ENCODE measurements at places on chromosomes 2 and 18. TPM values are rescaled to one million over a fixed set of nuclear protein-coding genes. Genes with fewer than 3 reads are reported as not detected.

Gene ALLC
- total RNA-seq = not detected

GRCh38 chr18:9755615-9756014 is 47.5 kb downstream of the RAB31 start:
- no peak overlapping the region for H3K27ac ChIP-seq
- no peak overlapping the region for H3K4me3 ChIP-seq
- no peaks in the 10 kb centered on the region for H3K27me3 ChIP-seq
- no peaks in the 10 kb centered on the region for H3K36me3 ChIP-seq

Gene CHRND
- total RNA-seq = not detected

DNA sequence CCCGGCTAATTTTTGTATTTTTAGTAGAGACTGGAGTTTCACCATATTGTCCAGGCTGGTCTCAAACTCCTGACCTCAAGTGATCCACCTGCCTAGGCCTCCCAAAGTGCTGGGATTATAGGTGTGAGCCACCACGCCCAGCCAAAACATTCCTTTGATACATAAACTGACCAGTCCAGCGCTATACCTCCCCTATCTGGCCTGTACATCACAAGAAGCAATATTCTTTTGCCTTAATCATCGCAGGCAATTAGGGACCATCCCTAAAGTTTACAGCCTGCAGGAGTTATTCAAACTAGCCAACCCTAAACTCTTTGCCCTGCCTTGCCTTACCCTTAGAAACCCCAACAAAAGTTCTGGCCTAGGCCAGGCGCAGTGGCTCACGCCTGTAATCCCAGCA is 6.8 kb upstream of the PPM1G start:
- H3K4me3 ChIP-seq = no peak overlapping the region
- no peak overlapping the region for H3K27ac ChIP-seq
- H3K27me3 ChIP-seq = no peaks in the 10 kb centered on the region

- no peaks in the 10 kb centered on the region for H3K4me1 ChIP-seq
- no peak overlapping the region for H3K4me3 ChIP-seq
- no peak for DNase-seq
- H3K27me3 ChIP-seq = no peaks in the 10 kb centered on the region
Observed at GRCh38 chr2:232653441-232653840, 20.0 kb downstream of the EFHD1 start.

DNA sequence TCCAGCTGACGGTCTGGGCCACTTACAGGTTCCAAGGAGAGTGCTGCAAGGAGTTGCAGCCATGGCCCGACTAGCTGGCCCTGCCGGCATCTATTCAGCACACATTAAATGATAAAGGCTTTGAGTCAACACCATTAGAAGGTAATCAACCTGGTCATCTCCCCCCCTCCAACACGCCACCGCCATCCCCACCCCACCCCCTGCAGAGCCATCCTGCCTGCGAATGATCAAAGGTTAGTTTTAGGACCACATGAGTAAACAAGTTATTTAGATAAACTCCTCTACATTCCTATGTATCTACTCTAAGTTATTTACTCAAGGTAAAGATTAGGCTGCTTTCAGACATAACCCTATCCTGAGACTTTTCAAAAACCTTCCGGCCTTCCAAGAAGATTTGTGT is 349.3 kb upstream of the SLC39A10 start:
- no peaks in the 10 kb centered on the region for H3K36me3 ChIP-seq
- DNase-seq = no peak
- no peaks in the 10 kb centered on the region for H3K27me3 ChIP-seq
- H3K4me3 ChIP-seq = no peak overlapping the region
- H3K27ac ChIP-seq = no peak overlapping the region

- H3K36me3 ChIP-seq = no peaks in the 10 kb centered on the region
- H3K27ac ChIP-seq = no peak overlapping the region
- no peaks in the 10 kb centered on the region for H3K27me3 ChIP-seq
- peak; percentile 66 for DNase-seq
Observed at GRCh38 chr18:44679914-44680272, 795 bp upstream of the SETBP1 start.

Gene IL36A
- total RNA-seq = not detected

DNA sequence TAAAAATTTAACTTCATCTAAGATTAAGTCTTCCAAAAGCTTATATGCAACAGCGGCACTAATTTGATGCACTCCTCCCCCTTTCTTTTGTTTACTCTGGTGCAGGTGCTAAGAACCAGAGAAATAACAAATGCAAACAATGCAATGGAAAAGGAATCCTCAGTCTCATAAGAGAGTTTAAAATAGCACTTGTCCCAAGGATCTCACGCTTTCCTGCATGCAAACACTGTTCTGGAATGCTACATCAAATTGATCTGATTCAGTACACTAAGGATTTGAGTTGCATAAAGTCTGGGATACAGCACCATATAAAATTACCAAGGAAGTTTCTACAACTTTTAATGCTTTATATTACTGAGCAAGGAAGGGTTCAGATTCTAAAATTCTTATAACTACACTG is 50.5 kb downstream of the SEPTIN10 start:
- H3K27ac ChIP-seq = no peak overlapping the region
- no peaks in the 10 kb centered on the region for H3K27me3 ChIP-seq
- no peaks in the 10 kb centered on the region for H3K4me1 ChIP-seq
- peaks cover 2% of the 10 kb centered on the region for H3K36me3 ChIP-seq

Gene SLC4A5
- under 0.01 TPM for total RNA-seq

DNA sequence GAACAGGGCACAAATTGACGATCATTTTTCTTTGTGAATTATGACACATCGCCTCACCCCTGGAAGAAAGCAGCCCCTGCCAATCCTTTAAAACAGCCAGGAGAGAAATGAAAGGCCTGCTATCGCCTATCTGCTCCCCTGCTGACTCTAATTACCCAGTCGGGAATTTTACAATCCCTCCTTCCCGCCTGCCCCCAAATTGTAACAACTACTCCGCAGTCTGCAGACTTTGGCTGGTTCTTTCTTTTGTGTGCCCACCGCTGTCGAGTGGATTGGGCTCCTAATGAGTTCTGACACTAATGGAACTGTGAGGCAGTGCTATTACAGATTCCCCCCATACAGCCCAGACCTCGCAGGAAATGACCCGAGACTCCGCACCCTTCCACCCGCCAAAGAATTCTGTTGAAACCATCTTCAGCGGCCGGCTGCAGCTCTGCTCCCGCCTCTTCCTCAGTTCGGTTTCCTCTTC is 281.2 kb upstream of the PARD3B start:
- no peak overlapping the region for H3K27ac ChIP-seq
- H3K27me3 ChIP-seq = peaks cover 4% of the 10 kb centered on the region
- no peak overlapping the region for H3K4me3 ChIP-seq
- DNase-seq = no peak
- H3K4me1 ChIP-seq = no peaks in the 10 kb centered on the region
- H3K36me3 ChIP-seq = no peaks in the 10 kb centered on the region

DNA sequence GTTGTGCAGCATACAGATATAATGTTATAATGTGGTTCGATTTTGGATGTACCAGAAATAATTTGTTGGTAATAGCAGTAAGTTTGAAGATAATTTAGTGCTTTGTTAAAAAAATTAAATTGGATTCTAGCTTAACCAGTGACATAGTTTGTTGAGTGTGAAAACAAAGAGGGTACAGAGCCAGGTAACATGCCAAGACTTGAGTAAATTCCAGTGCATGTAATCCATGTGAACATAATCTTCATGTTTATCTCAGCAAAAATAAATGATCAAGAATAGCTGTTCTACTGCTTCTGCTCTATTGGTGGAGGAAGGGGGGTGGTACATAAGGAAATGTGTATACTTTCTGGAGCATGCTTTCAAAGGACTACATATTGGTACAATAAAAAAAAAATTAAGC is 165.8 kb downstream of the DNAH7 start:
- no peaks in the 10 kb centered on the region for H3K27me3 ChIP-seq
- no peaks in the 10 kb centered on the region for H3K36me3 ChIP-seq
- peaks cover 5% of the 10 kb centered on the region for H3K4me1 ChIP-seq
- no peak overlapping the region for H3K27ac ChIP-seq
- H3K4me3 ChIP-seq = no peak overlapping the region

Gene MC4R
- not detected for total RNA-seq

Gene ALPI
- total RNA-seq = not detected

GRCh38 chr2:222179592-222179991 is 119.2 kb downstream of the PAX3 start:
- DNase-seq = no peak
- no peaks in the 10 kb centered on the region for H3K4me1 ChIP-seq
- no peak overlapping the region for H3K4me3 ChIP-seq
- no peak overlapping the region for H3K27ac ChIP-seq
- H3K36me3 ChIP-seq = no peaks in the 10 kb centered on the region
- no peaks in the 10 kb centered on the region for H3K27me3 ChIP-seq

Gene CRYGD
- not detected for total RNA-seq

DNA sequence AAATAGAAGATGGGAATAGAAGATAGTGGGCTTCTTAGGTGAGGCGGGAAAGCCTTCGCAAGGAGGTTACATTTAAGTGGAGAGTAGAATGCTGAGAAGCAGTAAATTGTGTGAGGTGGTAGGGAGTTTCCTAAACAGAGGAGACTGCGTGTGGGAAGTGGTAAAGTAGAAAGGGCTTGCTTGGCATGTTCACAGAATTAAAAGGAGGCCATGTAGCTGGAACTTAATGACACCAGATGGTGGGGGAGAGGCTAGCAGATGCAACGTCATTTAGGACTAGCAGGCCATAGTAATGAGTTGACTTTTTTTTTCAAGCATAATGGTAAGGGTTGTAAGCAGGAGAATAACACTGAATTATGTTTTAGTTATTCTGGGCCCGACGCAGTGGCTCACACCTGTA is 13.0 kb upstream of the RTN4 start:
- no peaks in the 10 kb centered on the region for H3K36me3 ChIP-seq
- DNase-seq = no peak
- H3K4me1 ChIP-seq = no peaks in the 10 kb centered on the region
- no peaks in the 10 kb centered on the region for H3K27me3 ChIP-seq
- no peak overlapping the region for H3K4me3 ChIP-seq

Gene ETAA1
- total RNA-seq = 19.3 TPM

- H3K36me3 ChIP-seq = no peaks in the 10 kb centered on the region
- no peaks in the 10 kb centered on the region for H3K4me1 ChIP-seq
- peak; percentile 50 for DNase-seq
Observed at GRCh38 chr2:235458839-235459273, 35.0 kb upstream of the AGAP1 start.

DNA sequence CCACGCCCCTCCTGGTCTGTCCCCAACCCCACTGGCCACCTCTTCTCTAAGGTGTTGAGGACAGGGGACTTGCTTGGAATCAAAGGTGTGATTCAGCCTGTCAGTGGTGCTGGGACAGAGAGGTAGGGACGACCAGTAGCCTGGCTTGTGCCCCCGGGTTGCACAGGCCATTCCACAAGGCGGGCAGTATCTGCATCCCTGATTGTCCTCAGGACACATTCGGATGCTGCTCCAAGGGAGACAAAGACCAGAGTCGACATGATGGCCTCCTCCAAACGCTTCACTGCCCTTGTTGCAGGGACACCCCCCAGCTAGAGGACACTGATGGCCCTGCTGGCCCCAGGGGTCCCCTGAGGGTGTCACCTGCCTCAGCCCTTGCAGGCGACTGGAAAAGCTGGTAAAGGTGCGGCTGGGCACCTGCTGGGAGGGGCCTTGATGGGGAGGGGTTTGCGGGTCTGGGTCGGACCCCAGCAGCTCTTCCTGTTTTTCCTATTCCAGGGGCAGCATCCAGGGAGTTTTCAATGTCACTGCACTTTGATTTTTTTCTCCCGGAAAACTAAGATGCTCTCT is 98.0 kb downstream of the PTGR3 start:
- H3K4me3 ChIP-seq = no peak overlapping the region
- no peaks in the 10 kb centered on the region for H3K4me1 ChIP-seq
- no peak overlapping the region for H3K27ac ChIP-seq
- H3K27me3 ChIP-seq = no peaks in the 10 kb centered on the region
- no peaks in the 10 kb centered on the region for H3K36me3 ChIP-seq
- no peak for DNase-seq

DNA sequence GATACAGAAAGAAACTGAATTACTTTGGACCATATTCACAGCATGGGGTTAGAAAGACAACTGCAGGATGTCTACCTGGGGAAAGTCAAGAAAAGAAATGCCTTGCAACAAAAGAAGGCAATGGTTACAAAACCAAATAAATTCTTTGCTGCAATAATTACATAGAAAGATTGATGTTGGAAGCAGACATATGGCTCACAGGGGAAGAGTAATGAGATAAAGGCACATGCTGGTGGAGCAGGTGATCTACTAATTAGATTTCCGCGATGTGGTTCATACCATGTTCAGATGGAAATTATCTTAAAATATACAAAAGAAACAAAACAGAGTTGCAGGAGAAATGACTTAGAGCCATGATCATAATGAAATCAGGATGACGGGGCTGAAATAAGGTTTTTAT is 718.8 kb upstream of the PKDCC start:
- H3K4me3 ChIP-seq = no peak overlapping the region
- H3K27me3 ChIP-seq = no peaks in the 10 kb centered on the region
- H3K27ac ChIP-seq = no peak overlapping the region
- no peak for DNase-seq
- no peaks in the 10 kb centered on the region for H3K36me3 ChIP-seq

Gene GCG
- total RNA-seq = not detected

DNA sequence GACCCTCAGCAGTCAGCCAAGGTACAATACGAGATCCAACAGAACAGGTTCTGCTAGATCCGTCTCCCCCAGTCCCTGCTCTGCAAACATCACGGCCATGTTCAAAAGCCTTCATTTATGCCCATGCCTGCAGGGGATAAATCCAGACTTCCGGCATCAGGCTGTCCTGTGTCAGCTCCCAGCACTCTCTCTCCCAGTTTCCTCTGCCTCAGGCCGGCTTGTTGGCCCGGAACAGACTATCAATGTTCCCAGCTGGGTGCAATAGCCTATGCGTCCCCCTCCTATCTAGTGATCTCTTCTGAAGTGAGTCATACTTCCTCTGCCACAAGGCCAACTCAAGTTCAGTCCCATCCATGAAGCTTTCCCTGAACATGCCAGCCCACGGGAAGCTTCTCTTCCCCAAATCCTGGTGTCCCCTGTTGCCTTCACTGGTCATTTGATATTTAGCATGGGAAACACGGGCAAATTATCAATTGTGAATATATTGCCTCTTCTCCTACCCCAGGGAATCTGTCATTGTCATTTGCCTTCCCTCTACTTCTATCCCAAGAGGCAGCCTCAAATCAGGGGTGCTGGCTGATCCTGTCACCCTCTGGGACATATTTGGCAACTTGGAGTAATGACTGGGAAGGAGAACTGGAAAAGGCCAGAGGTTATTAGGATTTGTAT is 51.1 kb downstream of the CAPN13 start:
- DNase-seq = no peak
- no peaks in the 10 kb centered on the region for H3K36me3 ChIP-seq
- no peak overlapping the region for H3K27ac ChIP-seq
- no peak overlapping the region for H3K4me3 ChIP-seq
- H3K4me1 ChIP-seq = no peaks in the 10 kb centered on the region

DNA sequence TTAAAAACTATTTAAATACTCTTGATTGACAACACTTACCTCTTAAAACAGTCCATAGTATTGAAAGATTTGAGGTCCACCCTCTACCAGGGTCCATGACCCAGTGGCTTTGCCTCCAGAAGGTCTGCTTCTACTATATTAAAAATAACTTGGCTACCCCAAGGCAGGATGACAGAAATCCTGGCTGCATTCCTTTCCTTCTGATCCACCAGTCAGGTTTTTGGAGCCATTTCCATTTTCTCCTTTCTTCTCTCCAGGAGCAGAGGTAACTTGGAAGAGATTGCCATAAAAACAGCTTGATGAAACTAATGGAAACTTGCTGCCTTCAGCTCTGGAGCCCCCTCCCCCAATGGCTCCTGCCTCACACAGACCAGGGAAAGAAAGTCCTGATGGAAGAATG is 2.6 kb upstream of the FAM171B start:
- DNase-seq = no peak
- no peaks in the 10 kb centered on the region for H3K27me3 ChIP-seq
- no peak overlapping the region for H3K27ac ChIP-seq
- H3K4me3 ChIP-seq = no peak overlapping the region
- no peaks in the 10 kb centered on the region for H3K36me3 ChIP-seq
